ENCODE measurements at places on chromosomes 3 and 15. TPM values are rescaled to one million over a fixed set of nuclear protein-coding genes. Genes with fewer than 3 reads are reported as not detected.

GRCh38 chr15:87981969-87982368 is 274.6 kb downstream of the NTRK3 start:
- H3K36me3 ChIP-seq = no peaks in the 10 kb centered on the region
- H3K27me3 ChIP-seq = no peaks in the 10 kb centered on the region
- DNase-seq = no peak

DNA sequence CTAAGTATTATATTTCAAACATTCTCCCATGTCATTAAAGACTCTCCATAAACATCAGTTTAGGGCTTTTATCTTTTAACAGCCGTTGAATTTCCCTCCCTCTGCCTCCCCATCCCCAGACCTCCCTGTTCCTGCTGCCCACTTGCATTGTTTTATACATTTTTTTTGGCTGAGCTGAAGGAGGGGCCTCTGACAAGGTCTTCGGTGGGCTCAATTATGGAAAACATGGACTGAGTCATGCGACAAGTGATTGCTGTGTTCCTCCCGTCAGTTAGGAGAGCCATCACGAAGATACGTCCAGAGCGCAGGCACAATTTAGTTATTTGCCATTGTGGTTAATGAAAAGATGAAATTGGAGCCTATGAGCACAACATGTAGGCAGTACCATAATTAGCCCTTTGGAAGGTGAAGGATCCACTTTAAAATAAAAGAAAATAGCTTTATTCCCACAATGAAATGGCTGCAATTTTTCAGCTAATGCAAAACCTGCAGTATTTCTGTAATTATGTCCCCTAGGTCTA is 12.0 kb upstream of the NMNAT3 start:
- no peak overlapping the region for H3K4me3 ChIP-seq
- no peak overlapping the region for H3K27ac ChIP-seq
- no peaks in the 10 kb centered on the region for H3K27me3 ChIP-seq
- H3K4me1 ChIP-seq = no peaks in the 10 kb centered on the region

GRCh38 chr15:100718075-100718980 is 115.9 kb downstream of the ASB7 start:
- H3K4me3 ChIP-seq = no peak overlapping the region
- no peaks in the 10 kb centered on the region for H3K27me3 ChIP-seq
- DNase-seq = no peak
- no peaks in the 10 kb centered on the region for H3K36me3 ChIP-seq
- H3K4me1 ChIP-seq = peaks cover 46% of the 10 kb centered on the region
- no peak overlapping the region for H3K27ac ChIP-seq

DNA sequence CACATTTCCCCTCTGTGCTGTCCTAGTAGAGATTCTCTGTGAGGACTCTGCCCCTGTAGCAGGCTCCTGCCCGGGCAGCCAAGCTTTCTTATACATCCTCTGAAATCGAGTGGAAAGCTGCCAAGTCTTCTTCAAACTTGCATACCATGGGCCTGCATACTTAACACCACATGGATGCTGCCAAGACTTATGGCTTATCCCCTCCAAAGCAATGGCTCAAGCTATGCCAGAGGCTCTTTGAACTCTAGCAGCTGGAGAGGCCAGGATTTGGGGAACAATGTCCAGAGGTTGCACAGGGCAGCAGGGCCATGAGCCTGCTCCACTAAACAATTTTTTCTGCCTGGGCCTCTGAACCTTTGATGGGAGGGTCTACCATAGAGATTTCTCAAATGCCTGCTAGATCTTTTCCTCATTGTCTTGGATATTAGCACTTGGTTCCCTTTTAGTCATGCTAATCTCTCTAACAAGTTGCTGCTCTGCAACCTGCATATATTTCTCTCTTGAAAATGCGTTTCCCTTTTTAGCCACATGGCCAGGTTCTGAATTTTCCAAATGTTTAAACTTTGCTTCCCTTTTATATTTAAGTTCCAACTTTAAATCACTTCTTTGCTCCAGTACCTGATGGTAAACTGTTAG is 6.1 kb upstream of the PLSCR4 start:
- DNase-seq = no peak
- no peaks in the 10 kb centered on the region for H3K27me3 ChIP-seq
- H3K27ac ChIP-seq = no peak overlapping the region
- H3K36me3 ChIP-seq = no peaks in the 10 kb centered on the region
- H3K4me3 ChIP-seq = no peak overlapping the region

GRCh38 chr3:65039754-65040210 is 352.0 kb upstream of the ADAMTS9 start:
- H3K4me1 ChIP-seq = no peaks in the 10 kb centered on the region
- no peaks in the 10 kb centered on the region for H3K27me3 ChIP-seq

OCA2 gene
- total RNA-seq = 1.2 TPM

Measured in lower lobe of right lung (tissue), 2 donors.